ENCODE measurements at places on chromosomes 11 and 22.

DNA sequence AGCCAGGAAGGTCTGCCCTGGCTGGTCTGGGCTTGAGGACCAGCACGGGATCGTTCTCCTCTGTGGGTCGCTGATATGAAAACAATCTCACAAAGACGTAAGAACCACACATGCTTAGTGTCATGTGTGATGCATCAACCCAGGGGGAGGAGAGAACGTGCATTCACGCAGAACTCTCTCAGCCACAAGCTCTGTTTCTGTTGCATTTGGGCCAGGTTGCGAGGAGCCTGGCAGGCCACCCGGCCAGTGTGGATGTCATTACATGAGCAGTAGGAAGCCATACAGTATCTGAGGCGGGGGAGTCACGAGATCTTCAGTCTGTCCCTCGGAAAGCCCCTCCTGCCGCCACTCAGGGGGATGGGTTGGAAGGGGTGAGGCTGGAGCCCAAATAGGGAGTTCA, 53.1 kb upstream of the KCNQ1OT1 start:
- DNase-seq, result no peak

DNA sequence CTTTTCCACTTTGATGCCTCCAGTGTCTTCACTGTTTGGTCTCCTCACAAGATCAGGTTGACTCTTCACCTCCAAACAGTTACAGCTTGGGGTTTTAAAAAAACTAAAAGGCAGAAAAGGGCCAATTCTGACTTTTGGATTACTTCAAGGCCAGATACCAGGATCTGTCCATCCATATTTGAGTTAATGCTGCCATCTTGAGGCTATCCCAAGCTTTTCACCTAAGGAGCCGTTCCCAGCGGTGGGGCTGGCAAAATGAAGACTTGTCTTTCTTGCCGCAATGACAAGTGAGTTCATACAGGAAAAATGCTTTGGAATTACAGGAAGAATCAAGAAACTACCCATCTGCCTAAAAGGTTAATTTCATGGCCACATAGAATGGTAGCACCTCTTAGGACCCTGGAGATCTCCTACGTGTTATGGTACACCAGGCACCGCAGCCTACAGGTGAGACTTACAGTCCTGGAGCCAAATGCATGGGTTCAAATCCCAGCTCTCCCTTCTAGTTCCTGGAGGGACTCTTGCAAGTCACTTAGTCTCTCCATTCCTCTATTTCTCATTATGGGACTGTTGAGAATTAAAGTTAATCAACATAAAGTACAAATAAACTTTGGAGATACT, 6.0 kb upstream of the OR5B21 start:
- no peak for DNase-seq

- no peak for DNase-seq
Observed at GRCh38 chr11:7967097-7967496, 1.9 kb upstream of the NLRP10 start.

DNA sequence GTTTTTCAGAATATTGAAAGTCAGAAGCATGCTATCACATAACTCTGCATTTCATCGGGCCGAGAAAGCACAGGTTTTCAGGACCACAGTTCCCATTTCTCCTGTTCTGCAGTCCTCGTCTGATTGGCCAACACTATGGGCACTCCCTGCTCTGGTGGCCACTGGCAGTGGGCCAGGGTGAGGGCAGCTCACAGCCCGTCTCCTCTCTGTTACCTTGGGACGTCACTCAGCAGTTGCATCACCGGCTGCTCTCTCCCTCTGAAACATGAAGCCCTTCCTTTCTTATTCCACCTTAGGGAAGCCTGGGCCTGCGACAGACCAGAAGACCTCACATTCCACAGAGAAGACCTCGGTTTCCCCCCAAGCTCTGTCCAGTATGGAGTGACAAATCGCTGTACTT, 11.4 kb upstream of the MICAL3 start:
- DNase-seq, result no peak

DNA sequence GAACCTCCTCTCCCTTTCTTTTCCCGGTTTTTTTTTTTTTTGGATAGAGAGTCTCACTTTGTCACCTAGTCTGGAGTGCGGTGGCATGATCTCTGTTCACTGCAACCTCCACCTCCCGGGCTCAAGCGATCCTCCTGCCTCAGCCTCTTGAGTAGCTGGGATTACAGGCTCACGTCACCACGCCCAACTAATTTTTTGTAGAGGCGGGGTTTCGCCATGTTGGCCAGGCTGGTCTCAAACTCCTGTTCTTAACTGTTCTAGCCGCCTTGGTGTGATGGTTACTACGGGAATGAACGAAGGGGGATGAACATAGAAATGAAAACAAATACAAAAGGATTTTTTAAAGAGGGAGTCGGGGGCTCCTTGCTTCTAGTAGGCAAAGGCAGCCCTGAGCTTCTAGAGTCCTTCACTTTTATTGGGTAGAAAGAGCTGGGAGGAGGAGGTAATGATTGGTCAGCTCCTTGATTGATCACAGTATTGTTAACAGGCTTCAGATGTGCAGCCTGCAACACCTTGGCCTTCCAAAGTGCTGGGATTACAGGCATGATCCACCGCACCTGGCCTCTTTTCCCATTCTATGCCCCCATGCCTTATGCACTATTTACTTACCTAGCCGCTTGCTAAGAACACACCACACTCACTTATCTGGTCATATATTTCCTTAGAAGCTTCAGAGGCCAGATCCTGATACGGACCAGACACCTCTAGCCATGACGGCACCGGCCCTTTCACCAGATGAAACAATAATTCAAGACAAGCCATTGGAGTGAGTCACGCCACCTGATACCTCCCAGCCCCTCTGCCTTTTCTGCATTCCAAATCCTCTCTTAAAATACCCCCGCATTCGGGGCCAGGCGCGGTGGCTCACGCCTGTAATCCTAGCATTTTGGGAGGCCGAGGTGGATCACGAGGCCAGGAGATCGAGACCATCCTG, 20.7 kb downstream of the SUSD2 start:
- DNase-seq, result no peak

DNA sequence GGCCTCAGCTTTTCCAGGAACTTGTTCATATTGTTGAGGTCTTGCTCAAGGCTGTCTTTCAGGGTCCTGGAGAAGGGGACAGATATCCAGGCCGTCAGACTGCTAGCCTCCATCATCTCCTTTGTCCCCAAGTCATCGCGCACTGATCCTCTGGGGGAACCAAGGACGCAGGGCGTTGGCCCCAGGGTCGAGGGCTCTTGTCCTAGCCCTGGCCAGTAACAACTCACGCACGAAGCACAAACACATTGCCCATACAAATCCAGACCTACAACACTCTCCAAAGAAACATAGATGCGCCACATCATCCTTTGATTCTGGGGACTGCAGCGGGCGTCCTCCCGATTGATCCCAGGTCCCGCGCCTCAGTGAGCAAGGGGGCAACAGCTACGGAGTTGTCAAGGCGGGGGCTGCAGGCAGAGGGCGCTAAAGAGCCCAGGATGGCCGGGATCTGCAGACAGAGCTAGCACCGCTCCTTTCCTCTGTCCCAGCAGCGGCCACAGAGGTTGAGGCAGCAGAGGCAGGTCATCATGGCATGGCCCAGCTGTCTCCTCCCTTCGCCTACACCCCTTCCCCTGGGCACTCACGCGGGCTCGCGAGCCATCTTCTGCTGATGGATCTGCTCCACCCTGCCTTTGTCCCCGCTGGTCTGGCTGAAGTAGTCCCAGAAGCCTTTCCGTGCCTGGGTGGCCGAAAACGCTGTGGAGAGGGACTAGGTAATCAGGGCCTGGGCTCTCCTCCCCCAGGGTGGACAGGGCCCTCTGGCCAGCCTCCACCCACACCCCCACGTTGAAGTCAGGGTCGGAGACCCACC, 472 bp downstream of the APOA5 start:
- no peak for DNase-seq

DNA sequence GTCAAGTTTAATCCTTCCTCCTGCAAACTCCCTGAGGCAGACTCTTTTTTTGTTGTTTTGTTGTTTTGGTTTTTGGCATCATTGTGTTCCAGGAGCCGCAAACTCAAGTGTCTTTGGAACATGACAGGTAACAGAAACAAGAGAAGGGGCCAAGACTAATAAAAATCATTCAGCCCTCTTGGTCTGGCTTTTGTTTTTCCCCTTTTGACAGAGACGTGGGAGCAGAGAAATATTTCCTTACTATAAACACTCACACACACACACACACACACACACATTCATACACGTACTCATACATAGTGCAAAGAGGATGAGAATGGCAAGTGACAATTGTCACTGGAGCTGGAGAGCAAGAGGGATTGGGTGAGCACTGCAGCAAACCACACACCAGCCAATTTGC, 10.4 kb upstream of the ASPHD2 start:
- DNase-seq, result no peak

- no peak for DNase-seq
Observed at GRCh38 chr11:3837793-3838192, 3.0 kb downstream of the RHOG start.

- DNase-seq, result no peak
Observed at GRCh38 chr11:68330700-68331337, 18.4 kb downstream of the LRP5 start.

- no peak for DNase-seq
Observed at GRCh38 chr11:1783725-1784529, 20.2 kb upstream of the CTSD start.

DNA sequence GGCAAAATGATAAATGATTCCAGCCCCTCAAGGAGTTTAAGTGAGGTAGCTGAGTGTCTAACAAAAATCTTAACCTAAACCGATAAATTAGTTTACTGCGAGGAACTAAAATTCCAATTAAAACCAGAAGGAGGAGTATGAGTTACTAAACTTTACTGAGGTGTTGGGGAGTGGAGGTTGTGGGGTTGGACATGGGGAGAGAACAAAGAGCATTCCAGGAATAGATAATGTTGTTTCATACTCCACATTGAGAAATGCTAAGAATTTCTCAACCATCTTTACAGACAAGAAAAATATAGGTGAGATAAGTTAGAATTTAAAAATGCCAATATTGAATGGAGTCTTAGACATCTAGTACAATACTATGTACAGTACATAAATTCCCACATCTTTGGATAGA, 488.6 kb downstream of the METTL15 start:
- DNase-seq, result no peak

DNA sequence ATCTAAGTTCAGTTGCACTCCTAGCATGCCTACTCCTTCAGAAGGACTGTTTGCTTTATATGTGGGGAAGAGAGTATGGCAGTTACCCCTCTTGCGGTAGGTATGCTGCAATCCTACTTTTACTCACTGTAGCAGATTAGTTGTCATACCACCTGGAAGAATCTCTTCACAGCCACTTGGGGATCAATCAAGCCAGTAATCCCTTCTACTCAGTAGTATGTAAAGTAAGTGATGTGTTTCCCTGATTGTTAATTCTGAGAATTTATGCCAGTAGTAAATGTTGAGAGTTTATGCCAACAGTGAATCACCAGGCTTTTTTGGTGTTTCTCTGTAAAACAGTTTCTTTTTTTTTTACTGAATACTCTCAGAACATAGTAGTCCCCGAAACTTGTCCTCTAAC, 34.4 kb downstream of the PRMT3 start:
- DNase-seq, result no peak

DNA sequence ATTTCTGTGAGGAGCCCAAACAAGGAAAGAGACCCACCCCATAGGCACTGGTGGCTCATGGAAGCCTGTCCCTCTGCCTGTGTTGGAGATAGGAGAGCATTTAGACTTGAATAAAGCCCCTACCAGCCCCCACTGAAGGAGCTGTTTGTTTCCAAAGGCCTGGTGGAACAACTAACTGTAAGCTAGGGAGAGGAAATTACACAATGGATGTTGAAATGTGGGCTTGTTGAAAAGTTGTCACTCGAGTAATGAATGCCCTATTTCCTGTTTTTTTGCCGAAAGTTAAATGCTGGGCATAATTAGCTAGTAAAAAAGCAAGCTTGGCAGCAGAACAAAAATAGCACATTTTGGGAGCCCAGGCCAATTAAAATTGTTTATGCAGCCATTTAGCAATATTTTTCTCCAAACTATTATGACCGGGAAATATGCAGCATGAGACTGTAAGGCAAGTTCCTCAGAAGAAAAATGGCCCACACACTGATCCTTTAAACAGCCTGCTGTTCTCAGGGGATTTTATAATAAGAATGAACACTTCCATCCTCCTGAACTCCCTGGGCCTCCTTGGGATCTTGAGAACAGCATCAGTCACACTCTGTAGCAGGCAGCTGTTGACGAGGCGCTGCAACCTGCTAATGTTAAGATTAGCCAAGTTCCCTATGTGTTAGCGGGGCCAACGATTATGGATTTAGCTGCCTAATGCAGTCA, 38.6 kb upstream of the LMO2 start:
- DNase-seq, result no peak

DNA sequence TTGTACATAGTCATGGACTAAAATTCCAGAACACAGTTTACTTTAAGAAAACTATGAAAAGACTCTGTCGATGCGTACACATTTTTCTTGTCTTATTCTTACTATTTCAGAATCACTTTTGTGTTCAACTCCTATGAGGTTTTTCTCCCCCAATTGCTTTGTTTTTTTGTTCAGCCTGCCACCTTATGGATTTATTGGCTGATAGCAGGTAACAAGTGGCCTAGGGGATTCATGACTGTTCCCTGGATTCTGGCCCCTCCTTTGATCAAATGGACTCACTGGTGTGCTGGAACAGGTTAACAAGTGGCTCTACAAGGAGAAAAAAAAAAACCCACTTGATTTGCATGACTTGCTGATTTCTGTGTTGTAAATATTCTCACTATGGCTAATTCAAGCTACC, 10.6 kb downstream of the MMP20 start:
- no peak for DNase-seq

DNA sequence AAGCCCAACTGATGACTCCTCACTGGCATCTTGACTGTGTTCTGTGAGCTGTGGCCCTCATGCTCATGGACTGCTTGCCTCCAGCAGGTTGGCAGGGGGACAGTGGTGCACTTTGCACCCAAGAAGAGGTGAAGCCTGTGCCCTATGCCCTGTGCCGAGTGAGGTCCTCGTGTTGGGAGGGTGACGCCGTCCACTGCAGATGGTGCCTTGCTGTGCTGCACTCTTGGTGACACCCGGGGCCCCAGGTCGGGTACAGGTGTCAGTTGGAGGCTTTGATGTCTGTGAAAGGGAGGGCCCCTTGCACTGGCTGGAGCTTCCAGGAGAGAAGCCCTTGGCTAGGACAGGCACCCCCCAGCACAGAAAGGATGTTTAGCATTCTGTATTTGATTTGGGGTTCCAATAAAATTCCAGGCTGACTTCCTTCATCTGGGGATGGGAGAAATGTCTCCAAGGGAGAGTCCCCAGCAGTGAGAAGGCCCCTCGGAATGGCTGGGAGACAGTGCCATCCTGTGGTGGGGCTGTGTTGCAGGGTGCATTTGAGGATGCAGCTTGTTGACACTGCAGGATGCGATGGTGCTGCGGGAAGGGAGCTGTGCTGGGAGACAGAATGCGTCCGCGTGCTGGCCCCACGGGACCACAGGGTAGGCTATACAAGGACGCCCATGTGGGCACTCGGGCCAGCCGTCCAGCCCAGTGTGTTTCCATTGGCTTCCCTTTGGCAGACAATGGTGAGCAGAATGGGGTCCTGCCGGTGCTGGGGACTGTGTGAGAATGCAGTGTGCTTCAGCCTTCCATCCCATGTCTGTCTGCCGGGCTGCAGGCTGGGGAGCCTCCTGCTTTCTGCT, 2.5 kb upstream of the ZDHHC8 start:
- no peak for DNase-seq

Data from non-pigmented ciliary epithelial cell (primary cell).